ENCODE measurements at places on chromosomes 16 and 17.

DNA sequence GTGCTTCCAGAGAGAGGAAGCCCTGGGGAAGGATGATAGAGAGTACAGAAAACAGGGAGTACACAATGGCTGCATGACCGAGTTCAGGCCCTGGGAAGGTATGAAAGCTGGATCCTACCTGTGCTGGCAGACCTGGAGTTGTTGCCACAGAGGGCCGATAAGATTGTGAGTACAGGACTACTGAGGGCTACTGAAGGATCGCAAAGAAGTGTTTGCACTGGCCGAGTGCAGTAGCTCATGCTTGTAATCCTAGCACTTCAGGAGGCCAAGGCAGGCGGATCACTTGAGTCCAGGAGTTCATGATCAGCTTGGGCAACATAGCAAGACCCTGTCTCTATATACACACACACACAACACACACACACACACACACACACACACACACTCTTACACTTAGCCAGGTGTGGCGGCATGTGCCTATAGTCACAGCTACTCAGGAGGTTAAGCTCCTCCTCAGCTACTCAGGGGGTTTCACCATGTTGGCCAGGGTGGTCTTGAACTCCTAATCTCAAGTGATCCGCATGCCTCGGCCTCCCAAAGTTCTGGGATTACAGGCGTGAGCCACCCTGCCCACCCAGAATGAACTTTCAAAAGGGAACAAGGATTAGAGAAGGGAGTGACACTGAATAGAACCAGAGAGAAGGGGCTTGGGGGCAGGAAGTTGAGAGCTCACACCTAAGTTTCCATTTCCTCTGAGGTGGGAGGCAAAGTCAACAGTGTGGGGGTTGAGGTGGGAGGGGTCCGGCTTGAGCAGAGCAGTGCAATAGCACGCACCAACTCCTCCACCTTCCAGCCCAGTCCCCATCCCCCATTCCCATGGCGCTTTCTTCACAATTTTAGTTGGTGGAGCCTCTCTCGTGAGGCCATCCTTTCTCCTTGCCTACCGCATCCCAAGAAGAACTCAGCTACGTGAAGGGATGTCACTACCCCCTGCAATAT is 7.5 kb downstream of the SCIMP start:
- DNase-seq, result no peak

- no peak for DNase-seq
Observed at GRCh38 chr16:57681950-57682728, 12.5 kb upstream of the DRC7 start.

GRCh38 chr16:35714665-35715064 is 2255.3 kb downstream of the TP53TG3F start:
- DNase-seq, result peak; percentile 12

DNA sequence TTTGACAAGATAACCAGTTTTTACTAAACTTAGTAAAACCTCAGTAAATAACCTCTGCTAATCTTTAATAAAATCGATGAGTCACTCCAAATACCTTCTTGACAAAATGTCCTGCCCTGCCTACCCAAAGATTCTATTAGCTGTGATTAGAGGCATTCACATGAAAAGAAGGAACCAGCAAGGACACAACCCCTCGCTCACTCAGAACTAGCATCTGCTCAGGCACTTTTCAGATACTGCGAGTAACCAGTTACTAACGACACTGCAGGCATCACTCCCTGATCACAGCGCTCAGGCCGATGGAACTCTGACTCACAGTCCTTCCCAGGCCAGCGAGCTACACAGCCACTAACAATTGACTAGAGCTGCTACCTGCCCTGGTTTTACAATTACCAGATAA is 24.3 kb downstream of the PELP1 start:
- no peak for DNase-seq

GRCh38 chr16:76474048-76474447 is 196.8 kb downstream of the CNTNAP4 start:
- DNase-seq, result no peak

DNA sequence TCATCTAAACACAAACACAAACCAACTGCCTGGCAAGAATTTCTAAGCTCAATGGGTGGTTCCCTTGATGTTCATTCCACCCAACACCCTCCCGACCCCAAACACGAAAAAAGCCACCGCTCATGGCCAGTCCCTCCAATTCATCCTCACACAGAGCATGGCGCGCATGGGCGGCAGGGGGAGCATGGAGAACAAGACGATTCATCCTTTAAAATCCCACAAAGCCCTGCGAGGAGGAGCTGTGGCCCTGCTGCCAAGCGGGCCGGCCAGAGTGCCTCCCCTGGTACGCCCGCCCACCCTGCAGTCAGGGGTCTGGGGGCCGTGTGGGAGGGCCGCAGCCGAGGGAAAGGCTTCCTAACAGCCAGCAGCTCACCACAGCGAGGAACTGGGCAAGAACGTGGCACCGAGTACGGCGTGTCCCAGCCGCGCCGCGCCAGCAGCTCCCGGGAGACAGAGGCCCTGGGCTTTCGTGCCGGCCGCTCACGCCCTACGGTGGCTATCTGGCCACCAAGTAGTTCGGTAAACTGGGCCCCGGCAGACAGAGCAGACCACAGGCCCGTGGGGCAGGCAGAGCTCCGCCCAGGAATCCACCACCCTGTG is 60.9 kb downstream of the KLHDC4 start:
- no peak for DNase-seq

DNA sequence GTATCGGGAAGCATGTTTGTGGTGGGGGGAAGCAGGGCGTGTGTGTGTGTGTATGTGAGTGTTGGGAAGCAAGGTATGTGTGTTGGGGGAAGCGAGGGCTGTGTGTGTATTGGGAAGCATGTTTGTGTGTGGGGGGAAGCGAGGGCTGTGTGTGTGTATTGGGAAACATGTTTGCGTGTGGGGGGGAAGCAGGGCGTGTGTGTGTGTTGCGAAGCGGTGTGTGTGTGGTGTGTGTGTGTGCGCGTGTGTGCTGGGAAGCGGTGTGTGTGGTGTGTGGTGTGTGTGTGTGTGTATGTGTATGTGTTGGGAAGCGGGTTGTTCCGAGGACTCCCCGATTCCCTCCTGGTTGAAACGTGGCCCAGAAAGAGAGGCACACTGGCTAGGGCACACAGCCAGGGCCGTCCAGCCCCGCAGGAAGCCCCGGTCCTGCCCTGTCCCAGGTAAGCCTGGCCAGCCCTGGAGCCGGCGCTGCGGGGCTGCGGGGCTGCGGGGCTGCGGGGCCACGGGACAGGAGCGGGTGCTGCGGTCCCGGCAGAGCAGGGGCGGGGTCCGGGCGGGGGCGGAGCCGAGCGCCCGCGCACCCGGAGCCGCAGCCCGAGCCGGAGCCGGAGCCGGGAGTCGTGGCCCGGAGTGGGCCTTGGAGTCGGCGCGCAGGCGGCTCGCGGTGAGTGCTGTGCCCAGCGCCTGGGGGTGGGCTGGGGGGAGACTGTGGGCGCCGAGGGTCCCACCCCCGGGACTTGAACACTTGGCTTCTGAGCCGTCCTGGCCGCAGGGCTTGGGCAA is at the start of gene NOD2:
TSS of gene NOD2 (plus strand) at position 608 of the 783 bp plus-strand sequence. CDS start 5,890 bp downstream, outside the sequence.
- DNase-seq, result no peak

GRCh38 chr17:58219789-58220183 is 731 bp upstream of the MKS1 start:
- no peak for DNase-seq

GRCh38 chr17:43983515-43984411 is 20.7 kb upstream of the NAGS start:
- no peak for DNase-seq

- DNase-seq, result peak; percentile 65
Observed at GRCh38 chr17:58447039-58447975, 30.0 kb upstream of the RNF43 start.

DNA sequence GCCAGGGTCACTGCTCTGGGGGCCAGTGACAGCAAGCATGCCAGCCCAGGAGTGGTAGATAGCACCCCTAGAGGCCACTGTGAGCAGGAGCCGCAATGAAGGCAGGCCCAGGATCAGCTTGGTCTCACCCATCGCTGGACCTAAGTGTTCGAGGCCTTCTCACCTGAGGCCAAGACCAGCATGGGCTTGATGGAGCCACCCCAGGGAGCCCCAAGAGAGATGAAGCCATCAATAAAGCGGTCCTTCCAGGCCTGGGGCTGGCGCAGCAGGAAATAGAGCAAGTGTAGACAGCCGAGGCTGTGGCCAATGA is 1.8 kb downstream of the LCAT start:
- DNase-seq, result peak; percentile 39

- peak; percentile 5 for DNase-seq
Observed at GRCh38 chr16:56547120-56547948, 17.5 kb upstream of the MT4 start.

- peak; percentile 90 for DNase-seq
Observed at GRCh38 chr17:54944796-54945195, 23.7 kb downstream of the COX11 start.

- no peak for DNase-seq
Observed at GRCh38 chr17:80474231-80474960, 2.0 kb downstream of the NPTX1 start.

- DNase-seq, result peak; percentile 62
Observed at GRCh38 chr17:70137451-70138230, 31.7 kb upstream of the KCNJ2 start.

- DNase-seq, result no peak
Observed at GRCh38 chr17:16877099-16877498, 94.8 kb downstream of the TNFRSF13B start.

- DNase-seq, result no peak
Observed at GRCh38 chr17:10314329-10314728, 58.5 kb downstream of the MYH13 start.

- DNase-seq, result no peak
Observed at GRCh38 chr17:28177351-28177750, 134.9 kb downstream of the NLK start.

DNA sequence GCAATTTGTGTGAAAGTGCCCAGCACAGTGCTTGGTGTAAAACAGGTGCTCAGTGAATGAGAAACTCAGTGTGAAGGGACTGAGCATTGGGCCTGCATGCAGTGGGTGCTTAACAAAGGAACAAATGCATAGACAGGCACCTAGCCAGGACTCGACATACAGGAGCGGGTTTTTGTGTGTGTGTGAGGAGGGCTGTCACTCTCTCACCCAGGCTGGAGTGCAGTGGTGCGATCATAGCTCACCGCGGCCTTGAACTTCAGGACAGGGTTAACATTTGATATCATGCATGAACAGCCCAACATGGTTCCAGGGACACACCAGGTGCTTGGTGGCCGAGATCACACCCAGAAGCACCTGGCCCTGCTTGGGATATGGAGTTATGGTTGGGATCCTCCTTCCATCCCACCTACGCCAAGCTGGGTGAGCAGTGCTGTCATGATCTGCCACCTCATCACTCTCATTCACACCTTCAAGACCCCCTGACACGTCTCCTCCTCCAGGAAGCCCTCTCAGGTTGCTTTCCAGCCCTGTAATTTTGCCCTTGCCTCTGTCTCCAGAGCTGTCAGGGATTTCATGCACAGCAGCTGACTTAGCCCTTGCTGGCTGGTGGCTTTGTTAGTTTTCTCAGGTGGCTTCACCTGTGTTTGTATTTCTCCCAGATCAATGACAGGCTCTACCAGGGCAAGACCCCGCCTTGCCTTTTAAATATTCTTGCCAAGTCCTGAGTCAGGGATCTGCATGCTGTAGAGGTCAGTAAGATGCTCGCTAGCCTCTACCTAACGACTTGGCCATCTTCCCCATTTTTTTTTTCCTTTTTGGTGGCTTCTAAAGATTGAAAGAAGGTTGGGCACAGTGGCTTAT is 66.4 kb downstream of the OR1D5 start:
- no peak for DNase-seq

DNA sequence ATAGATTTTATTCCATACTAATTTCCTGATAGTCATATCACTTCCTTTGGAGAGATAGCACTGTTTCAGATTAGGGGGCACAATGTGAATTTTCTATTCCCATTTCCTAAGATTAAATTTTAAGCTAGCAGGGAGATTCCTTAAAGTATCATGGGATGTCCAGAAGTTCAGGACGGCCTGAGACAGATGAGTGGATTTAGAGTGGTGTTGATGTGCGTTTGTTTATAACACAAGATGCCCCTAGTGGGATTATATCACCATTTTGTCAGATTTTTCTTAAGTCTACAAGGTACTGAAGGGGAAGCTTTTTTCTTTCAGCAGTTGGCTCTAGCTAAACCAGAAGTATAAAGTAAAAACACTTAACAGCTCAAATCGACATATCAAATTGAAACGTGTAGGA is 183.6 kb upstream of the TBX2 start:
- no peak for DNase-seq

- DNase-seq, result no peak
Observed at GRCh38 chr16:50640391-50640790, 40.7 kb downstream of the SNX20 start.

- DNase-seq, result no peak
Observed at GRCh38 chr16:58043571-58044155, 18.1 kb downstream of the MMP15 start.

DNA sequence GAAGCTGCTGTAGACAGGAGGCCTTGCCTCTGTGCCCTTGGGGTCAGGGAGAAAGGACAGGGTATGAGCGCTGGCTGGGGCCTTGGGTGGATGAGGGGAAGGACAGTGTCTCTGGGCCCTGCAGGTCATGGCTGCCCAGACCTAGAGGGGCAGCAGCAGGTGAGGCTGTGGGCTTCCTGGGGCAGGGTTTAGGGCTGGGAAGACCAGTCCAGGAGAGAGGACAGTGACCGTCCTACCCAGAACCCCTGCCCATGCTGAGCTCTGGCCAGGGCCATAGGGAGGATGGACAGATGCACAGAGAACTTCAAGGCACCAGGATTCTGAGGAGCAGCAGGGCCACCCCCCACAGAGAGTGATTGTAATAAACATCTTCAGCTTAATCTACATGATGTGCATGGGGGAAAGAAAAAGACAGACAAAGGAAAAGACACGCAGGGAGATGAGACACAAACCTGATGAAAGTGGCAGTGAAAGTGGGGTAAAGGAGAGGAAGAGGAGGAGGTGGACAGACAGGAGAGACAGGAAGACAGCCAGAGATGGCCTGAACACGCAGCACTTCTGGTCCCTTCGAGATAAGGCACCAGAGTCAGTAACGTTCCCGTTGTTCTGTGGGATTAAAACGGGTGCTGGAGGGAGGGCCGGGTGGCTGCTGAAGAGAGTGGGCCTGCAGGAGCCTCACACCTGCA is 17.5 kb downstream of the FLOT2 start:
- DNase-seq, result no peak

GRCh38 chr17:69880591-69881112 is 194.4 kb upstream of the KCNJ16 start:
- DNase-seq, result no peak

GRCh38 chr17:37100231-37100630 is 151.5 kb downstream of the AATF start:
- DNase-seq, result no peak

DNA sequence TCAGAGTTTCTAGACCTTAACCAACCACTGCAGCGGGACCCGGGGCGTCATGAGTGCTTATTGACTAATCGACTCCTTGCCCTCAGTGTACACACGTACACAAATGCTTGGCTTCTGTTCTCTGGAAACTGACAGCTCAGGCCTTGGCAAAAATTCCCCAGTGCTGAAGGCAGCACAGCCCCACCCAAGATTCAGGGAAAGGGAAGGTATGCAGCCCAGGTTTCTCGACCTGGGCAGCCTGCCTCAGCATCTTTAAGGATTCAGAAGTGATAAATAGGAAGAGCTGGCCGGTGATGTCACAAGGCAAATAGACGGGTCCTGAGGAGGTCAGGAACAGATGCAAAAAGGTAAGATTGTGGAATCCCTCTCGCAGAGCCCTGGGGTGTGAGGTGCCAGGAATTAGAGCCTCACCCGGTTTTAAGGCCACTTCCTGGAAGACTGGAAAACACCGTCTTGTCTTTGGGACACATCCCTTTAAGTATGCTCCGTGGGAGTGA is 9.0 kb upstream of the CDH3 start:
- no peak for DNase-seq

- no peak for DNase-seq
Observed at GRCh38 chr17:75731716-75732498, 10.6 kb downstream of the ITGB4 start.
